Fibroblast of the aortic adventitia (primary cell): ENCODE measurements at places on chromosomes 2 and 18. TPM values are rescaled to one million over a fixed set of nuclear protein-coding genes. Genes with fewer than 3 reads are reported as not detected.

Gene POTEE
- total RNA-seq = not detected in 2 replicates

Gene HOXD11
- not detected in 2 replicates for total RNA-seq

Gene UPP2
- total RNA-seq = not detected in 2 replicates

Gene VWC2L
- total RNA-seq = not detected in 2 replicates

Gene LOXHD1
- total RNA-seq = not detected in 2 replicates

Gene C2orf72
- not detected in 2 replicates for total RNA-seq

Gene MYL1
- not detected in 2 replicates for total RNA-seq

Gene ABCG8
- not detected in 2 replicates for total RNA-seq

Gene RTTN
- total RNA-seq = 14.0 and 38.6 TPM in 2 replicates

Gene CFC1
- total RNA-seq = not detected in 2 replicates

Gene RAB6C
- total RNA-seq = not detected in 2 replicates

Gene FBLN7
- total RNA-seq = 3.2 and 7.8 TPM in 2 replicates

Gene RGPD3
- total RNA-seq = 0.41 and 0.45 TPM in 2 replicates

Gene AMER3
- total RNA-seq = not detected in 2 replicates

Gene TIMM21
- 6.5 and 34.5 TPM in 2 replicates for total RNA-seq

Gene ABCG5
- total RNA-seq = not detected in 2 replicates

Gene KYNU
- total RNA-seq = under 0.01 and 1.3 TPM in 2 replicates

Gene VSNL1
- total RNA-seq = 0.90 and 3.7 TPM in 2 replicates

Gene SLC20A1
- total RNA-seq = 127 and 134 TPM in 2 replicates

Gene DSG1
- total RNA-seq = not detected in 2 replicates

Gene KLHL41
- total RNA-seq = 1.4 and 2.1 TPM in 2 replicates

Gene TACR1
- 0.09 TPM in 1 of 2 replicates, not detected in the other for total RNA-seq

Gene MTCL1
- 54.9 and 60.6 TPM in 2 replicates for total RNA-seq

Gene DLX2
- total RNA-seq = 0.72 TPM in 1 of 2 replicates, not detected in the other

Gene ALPP
- total RNA-seq = not detected in 2 replicates

Gene LIMS4
- total RNA-seq = 4.7 and 6.1 TPM in 2 replicates

Gene GNLY
- total RNA-seq = not detected in 2 replicates

Gene CD8B2
- not detected in 2 replicates for total RNA-seq

Gene PRKAG3
- 0.18 and 0.41 TPM in 2 replicates for total RNA-seq

Gene STAT4
- 0.54 and 0.98 TPM in 2 replicates for total RNA-seq

Gene CPO
- 0.18 TPM in 1 of 2 replicates, not detected in the other for total RNA-seq

Gene NEB
- 0.27 and 0.41 TPM in 2 replicates for total RNA-seq

Gene PCARE
- under 0.01 and 0.08 TPM in 2 replicates for total RNA-seq

Gene INHBB
- total RNA-seq = not detected in 2 replicates

Gene ATOH8
- 17.0 and 22.0 TPM in 2 replicates for total RNA-seq

Gene G6PC2
- not detected in 2 replicates for total RNA-seq

Gene RAB11FIP5
- total RNA-seq = 16.4 and 48.5 TPM in 2 replicates

Gene BCL11A
- total RNA-seq = 0.09 TPM in 1 of 2 replicates, not detected in the other

Gene CYTIP
- 0.82 and 1.4 TPM in 2 replicates for total RNA-seq

Gene CNGA3
- 0.18 TPM in 1 of 2 replicates, not detected in the other for total RNA-seq

Gene KCNK3
- 2.3 TPM in 1 of 2 replicates, not detected in the other for total RNA-seq
